ENCODE measurements at places on chromosomes 16 and 17.

GRCh38 chr17:43860077-43860725, 13.2 kb downstream of the CD300LG start:
- no peak for DNase-seq

GRCh38 chr17:61595418-61596186, 4.6 kb upstream of the NACA2 start:
- DNase-seq: no peak

DNA sequence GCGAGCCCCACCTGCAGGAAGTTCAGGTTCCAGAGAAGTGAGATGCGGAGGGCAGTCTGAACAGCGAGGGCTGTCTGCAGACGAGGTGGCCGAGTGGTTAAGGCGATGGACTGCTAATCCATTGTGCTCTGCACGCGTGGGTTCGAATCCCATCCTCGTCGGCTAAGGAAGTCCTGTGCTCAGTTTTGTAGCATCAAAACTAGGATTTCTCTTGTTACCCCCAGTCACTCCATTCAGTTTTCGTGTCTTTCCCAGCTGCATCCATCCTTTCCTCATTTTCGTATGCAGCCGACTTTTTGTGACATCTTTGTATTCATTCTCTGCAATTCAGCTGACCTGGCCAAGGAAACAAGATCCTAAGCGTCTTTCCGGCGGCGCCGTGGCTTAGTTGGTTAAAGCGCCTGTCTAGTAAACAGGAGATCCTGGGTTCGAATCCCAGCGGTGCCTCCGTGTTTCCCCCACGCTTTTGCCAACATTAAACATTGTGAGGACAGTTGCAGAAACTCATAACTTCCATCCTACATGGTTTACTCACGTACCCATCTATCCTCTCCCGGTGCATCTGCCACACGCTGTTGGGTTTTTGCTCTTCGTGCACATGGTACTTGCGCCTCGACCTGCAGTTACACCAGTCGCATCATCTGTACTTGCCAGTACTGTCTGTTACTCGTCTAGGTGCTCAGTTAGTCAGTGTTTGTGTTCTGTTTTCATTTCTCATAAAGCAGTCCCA, 3.0 kb downstream of the BORCS6 start:
- DNase-seq: peak; percentile 84

GRCh38 chr17:65783845-65784334, 222.4 kb upstream of the AXIN2 start:
- DNase-seq: no peak

- DNase-seq: no peak
Observed at GRCh38 chr16:67284699-67285646, 5.6 kb downstream of the PLEKHG4 start.

DNA sequence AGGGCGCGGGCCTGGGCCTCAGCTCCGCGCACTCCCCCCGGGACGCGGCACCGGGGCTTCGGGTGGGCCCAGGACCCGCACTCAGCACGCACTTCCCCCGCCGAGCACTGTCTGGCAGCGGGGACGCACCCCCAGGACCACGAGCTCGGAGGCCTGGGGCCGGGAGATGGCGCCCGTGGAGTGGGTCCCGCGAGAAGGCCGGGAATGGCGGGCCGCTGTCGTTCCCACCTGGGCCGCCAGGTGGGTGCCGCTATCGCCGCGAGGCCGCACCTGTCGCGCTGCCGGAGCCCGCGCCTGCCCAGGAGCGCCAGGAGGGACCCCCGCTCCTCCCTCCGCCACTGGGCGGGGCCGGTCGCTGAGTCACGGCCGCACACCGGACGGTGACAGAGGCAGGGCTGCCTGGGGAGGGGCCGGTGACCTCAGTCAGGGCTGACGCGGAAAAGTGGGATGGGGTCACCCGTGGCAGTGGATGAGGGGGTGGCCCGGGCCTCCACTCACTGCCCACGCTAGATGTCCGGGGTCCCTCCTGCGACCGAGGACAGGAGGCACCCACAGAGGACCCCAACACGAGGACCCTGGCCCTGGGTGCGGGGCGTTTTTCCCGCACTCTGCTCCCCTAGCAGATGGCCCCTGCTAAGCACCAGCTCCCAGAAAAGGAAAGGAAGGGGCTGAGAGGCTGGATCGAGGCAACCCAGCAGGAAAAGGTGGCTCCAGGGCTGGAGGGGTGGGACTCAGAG, 6.9 kb upstream of the ACTG1 start:
- DNase-seq: peak; percentile 51

- no peak for DNase-seq
Observed at GRCh38 chr17:6067060-6067459, 3.1 kb upstream of the WSCD1 start.

GRCh38 chr16:66054095-66054494, 312.4 kb upstream of the CDH5 start:
- no peak for DNase-seq

- no peak for DNase-seq
Observed at GRCh38 chr17:13477180-13477611, 124.5 kb downstream of the HS3ST3A1 start.

GRCh38 chr16:68339214-68339613, 28.4 kb downstream of the PRMT7 start:
- no peak for DNase-seq

DNA sequence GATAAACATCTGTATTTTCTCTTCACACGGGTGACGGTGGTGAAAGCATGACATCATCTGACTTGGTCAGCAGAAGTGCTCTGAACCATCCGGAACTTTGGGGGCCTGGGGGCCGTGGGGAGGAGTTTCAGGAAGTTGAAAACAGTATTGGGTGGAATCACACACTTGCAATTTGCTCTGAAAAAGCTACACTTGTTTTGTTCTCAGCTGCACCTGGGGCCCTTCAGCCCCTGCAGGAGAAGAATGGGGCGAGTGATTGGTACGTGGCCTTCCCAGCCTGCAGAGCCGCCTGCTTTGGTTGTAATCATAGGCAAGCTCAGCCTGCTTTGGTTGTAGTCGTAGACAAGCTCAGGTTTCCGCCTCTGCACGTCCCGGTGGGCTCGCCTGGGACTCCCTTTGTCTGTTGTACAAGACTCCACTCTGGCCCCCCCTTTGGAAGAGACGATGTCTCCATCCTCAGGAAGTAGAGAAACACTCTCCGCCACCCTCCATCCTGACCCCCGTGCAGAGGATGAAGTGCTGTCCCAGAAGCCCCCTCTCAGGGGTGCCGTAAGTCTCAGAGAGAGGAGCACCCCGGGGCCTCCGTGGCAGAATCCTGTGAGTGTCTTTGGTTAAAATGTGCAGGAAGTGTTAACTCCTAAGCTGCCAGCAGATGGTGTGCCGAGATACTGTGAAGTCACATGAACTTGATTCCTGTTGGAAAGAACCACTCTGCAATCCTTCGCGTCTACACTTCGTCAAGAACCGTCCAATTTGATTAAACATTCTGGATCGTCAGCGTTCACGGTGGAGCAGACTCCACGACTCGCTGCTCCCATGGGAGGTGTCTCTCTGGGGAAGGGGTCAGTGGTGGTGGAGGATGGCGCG, 5.4 kb downstream of the BANP start:
- DNase-seq: peak; percentile 49

- no peak for DNase-seq
Observed at GRCh38 chr16:26651464-26651863, 415.3 kb upstream of the C16orf82 start.

GRCh38 chr17:39950871-39951348, 11.9 kb upstream of the GSDMA start:
- no peak for DNase-seq

DNA sequence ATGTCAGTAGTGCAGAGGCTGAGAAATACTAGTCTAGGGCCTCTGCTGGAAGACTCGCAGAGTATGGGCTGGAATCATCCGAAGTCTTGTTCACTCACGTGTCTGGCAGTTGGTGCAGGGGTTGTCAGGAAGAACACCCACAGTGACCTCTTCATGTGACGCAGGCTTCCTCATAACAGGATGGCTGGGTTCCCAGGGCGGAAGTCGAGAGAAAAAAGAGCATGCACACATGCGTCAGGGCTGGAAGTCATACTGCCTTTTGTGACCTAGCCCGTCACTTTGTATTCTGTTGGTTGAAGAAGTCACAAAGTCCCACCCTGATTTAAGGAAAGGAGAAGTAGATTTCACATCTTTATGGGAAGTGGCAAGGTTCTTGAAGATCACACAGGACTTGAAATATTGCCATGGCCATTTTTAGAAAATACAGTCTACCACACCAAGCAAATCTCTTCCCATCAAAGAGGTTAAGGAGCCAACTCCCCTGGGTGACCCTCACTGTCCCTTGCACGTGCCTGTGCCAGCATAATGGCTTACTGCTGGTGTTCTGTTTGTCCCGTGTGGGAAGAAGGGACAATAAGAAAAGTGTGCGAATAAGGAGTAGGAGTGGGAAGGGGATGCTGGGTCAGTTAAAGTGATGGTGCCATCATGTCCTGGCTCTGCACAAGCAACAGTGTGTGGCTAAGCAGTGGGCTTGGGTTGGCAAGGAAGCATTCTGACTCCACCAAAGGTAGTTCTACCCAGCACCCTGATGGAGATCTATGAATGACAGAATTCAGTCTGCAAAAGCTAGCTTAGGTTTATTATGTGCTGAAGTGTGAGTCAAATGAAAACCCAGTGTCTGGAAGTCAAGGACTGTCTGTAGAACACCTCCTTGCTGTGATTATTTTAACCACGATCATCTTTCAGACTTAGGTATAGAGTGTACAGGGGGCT, 28.1 kb downstream of the HEATR3 start:
- DNase-seq: no peak

DNA sequence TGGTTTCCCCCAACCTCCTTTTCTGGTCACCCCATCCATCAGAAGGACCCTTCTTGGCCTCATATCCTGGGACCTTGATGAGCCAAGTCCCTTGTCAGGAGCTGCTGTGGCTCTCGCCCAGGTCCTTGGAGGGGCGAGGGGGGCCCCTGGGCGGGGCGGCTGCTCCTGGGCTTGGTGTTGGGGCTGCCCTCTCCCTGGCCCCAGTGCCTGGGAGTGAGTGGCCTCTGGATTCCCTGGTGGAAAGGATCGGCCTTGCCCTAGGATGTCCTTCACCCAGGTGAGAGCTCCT, 6.2 kb upstream of the NOTUM start:
- no peak for DNase-seq

- DNase-seq: no peak
Observed at GRCh38 chr17:33109336-33110072, 117.9 kb downstream of the SPACA3 start.

- DNase-seq: no peak
Observed at GRCh38 chr17:18033442-18034099, 5.4 kb downstream of the ATPAF2 start.

- DNase-seq: no peak
Observed at GRCh38 chr16:25729188-25729915, 37.6 kb downstream of the HS3ST4 start.

- DNase-seq: no peak
Observed at GRCh38 chr16:4386451-4386805, 14.8 kb downstream of the VASN start.

DNA sequence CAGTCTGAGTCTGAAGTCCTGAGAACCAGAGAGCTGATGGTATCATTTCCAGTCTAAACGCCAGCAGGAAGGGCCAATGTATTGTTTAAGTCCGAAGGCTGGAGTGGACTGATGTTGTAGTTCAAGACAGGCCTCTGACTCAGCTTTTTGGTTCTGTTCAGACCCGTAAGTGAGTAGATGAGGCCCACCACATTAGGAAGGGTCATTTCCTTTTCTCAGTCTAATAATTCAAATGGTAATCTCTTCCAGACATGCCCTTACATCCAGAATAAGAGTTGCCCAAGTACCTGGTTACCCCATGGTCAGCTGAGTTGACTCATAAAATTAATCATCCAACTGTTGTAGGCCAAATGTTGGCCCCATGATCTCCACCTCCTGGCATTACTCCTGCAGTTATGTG, 442.6 kb upstream of the HSBP1 start:
- DNase-seq: no peak

DNA sequence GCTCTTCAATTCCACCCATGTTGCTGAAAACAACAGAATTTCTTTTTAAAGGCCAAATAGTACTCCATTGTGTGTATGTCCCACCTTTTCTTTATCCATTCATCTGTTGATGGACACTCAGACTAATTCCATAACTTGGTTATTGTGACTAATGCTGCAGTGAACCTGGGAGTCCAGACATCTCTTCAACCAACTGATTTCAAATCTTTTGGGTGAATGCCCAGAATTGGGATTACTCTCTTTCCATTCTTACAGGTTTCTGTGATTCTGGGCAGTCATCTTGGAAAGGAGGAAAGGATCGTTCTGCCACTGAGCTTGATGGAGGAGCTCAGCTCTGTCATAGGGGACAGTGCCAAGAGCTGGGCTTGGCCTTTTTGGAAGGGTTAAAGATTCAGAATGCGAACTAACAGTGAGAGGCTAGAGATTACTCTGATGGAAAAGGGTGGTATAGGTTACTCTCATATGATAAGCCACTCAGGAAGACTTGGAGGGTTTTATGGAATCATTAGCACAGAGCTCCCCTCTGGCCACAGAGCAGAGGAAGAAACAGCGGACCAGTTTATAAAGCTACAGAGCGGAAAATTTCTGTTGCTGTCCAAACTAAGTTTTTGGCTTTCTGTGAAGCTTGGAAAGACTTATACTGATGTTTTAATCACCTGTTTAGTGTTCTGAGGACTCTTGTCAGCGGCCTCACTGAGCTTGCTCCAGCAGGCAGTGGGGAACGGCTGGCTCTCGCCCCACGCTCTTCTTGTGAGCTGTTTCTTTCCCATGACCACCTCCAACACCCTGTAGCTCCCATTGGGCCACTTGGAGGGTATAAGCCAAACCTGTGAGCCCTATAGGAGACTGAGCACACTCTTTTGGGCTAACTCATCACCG, 48.3 kb downstream of the HIC1 start:
- no peak for DNase-seq

GRCh38 chr16:56371660-56371937, 53.7 kb downstream of the AMFR start:
- DNase-seq: no peak

DNA sequence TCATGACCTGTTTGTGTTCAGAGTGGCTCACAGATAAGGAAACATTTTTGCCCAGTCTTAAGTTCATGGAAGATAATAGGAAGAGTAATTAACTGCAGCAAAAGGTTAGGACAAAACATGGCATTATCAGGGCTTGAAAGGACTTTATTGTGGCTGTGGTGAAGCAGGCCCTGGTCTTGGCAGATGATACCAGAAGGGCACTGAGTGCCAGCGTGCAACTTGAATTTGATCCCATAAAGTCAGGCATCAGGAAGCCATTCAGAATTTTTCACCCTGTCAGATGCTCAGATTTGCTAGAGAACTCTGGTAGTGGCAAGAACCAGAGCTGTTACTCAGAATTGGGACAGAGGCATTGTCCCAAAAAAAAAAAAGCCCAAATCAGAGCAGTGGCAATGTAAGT, 11.2 kb upstream of the COG7 start:
- DNase-seq: no peak

- DNase-seq: no peak
Observed at GRCh38 chr17:72332367-72332766, 211.5 kb downstream of the SOX9 start.

- no peak for DNase-seq
Observed at GRCh38 chr17:63740464-63741142, 996 bp downstream of the STRADA start.
